NCI-H1694 (cell line): ENCODE measurements at places on chromosomes 1 and 21.
A peak's percentile ranks its signal among the peaks of the same experiment; 100 is the strongest.

DNA sequence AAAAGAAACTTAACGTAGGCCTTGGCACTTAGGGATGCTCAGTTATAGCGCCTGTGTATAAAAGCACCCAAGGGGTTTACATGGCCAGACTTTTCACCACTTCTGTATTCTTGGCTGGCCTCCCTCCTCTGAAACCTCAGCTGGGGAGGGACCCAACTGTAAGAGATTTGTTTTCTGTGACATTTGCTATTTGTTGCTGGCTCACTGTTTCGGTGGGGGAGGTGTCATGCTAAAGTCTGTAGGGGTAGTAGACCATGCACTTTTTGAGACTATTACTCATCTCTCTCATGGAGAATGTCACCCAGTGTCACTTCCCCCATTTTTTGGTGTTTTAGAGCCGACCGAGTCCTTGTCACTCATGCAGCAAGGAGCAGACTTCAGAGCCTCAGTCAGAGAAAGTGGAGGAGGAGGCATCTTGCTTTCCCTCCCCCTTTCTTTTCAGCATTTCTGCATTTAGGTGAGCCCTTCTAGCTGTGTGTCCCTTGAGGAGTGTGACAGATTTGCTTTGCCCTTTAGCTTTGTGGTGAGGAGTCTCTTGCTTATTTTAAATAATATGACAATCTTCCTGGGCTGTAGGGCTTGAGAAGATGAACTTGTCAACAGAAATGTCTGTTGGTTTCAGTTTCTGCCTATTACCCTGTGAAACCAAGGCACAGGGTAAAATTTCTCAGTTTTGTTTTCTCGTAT lies 160.1 kb downstream of the FASLG start:
- no peak for DNase-seq

- no peak for DNase-seq
Observed at GRCh38 chr1:185402930-185403329, 85.9 kb upstream of the IVNS1ABP start.

DNA sequence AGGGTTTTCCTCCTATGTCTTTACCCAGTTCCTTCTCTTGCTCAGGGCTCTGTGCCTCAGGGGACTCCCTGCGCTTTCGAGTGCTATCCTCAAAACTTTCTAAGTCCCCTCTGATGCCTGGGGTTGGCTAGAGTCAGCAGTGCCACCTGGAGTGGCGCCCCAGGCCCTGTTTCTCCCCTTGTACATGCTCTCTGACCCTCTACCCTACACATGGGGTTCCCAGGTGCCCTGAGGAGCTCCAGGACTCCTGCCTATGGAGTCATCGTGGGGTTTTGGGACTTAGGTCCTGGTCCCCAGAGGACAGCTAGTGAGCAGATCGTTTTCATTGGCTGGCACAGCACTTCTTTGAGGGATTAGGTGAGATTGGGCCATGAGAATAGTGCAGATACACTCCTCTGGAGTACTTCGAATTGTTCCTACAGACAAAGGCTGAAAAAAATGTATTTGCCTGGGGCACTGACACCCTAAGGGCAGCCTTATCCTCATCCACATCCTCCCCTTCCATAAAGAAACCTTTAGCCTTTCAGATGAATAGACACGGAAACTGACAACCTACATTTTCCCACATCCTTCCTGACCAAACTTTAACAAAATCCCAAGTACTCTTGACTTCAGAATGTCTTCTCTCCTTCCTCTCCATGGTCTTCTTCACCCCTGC lies 41.5 kb downstream of the LGR6 start:
- DNase-seq: no peak

- peak; percentile 82 for DNase-seq
Observed at GRCh38 chr1:110190282-110190929, 19.7 kb upstream of the KCNC4 start.

DNA sequence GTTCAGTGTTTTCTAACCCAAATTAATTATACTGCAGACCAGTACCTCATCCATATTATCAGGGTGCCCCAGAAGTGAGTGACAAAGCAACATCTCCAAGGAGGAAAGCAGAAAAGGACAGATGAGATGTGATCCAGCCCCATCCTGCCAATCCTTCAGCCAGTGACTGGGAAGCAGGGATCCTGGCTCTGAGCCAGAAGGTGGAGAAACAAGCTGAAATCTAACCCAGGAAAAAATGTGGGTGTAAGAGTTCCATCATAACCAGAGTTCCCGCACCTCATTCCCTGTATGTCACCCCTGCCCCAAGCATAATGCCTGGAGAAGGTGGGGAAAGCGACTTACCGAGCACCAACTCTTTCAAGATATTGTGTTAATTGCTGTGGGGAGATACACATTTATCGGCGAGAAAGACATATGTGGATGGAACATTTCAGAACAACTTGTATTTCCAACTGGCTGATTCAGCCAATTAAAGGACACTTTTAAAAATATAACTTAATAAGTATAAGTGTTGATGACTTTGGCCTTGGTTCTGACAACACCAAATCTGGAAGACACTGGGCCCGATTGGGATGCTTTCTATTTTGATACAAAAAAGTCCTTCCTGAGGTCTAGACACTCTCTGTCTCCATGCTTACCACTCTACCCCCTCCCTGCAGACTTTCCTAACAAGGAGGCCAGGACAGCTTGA lies 14.9 kb downstream of the PLEKHA6 start:
- peak; percentile 35 for DNase-seq

DNA sequence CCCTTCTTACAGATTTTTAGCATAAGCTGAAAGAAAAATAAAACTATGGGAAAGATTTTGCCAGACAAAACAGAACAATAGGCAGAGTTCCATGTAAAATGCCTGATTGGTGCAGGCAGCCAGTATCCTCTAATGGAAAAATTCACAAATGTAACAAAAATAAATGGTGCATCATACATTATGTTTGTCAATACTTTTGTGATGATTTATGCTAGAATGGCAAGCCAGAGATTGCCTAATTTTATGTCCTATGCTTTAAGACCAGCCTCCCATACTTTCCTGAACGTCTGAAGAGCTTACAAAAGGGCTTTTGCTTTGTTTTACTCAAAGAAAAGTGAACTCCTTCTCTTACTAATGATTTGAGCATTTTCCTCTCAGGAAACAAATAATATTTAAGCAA lies 81.5 kb upstream of the KCNJ15 start:
- DNase-seq: no peak

- no peak for DNase-seq
Observed at GRCh38 chr1:87814573-87814972, 485.9 kb downstream of the LMO4 start.

DNA sequence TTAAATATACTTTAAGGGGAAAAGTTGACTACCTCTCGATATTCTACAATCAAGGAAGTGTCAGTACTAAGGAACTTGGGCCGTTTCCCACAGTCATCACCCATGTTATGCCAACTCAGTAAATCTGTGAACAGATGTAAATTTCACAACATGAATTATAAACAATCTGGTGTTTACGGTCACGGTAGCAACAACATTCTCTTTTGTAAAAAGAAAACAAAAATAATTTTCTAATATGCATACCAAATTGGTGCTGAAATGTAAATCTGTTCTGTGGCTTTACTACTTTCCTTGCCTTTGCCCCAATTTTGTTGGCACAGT lies 1.2 kb downstream of the SH3GLB1 start:
- DNase-seq: peak; percentile 26

DNA sequence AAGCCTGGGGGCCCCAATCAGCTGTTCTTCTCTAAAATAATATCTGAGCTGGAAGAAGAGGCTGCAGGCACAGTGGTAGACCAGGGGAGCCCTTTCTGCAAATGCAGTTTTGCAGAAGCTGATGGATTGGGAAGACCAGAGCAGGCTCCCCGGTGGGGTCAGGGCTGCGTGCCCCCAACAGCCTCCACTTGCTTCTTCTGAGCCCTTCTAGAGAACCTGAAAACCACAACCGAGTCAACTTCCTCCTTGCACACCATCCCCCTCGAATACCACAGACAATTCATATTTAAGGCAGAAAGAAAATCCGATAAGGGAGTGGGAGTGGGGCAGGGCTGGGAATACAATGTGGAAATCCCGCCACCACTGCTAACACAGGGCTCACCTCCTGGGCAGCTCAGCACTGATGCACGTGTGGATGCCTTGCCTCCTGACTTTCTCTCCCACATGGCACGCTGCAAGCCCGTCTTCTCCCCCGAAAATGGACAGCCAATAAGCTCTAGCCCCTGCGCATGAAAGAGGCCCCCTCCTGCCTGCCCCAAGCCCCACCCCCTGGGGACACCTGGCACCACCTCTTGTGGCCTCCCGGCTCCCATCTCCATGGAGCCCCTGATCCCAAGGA lies 25.4 kb upstream of the ALDH4A1 start:
- DNase-seq: no peak

GRCh38 chr1:59690171-59690930 lies 124.4 kb upstream of the HOOK1 start:
- no peak for DNase-seq

DNA sequence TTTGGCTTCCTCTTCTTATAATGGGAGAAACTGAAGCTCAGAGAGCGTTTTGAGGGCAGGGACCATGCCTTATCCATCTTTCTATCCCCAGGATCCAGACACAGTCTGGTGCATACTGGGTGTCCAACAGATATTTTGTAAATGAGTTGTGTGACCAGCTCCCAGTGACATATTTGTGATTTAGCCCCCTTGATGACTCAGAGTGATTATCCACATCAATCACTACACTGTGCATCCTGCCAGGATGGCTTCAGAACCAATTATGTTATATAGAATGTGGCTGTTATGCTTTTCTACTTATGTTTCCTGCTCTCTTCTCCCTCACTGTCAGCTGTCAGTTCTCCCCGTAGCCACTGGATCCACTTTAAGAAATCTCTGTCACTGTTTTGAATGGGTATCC lies 11.3 kb downstream of the OLFML3 start:
- no peak for DNase-seq

DNA sequence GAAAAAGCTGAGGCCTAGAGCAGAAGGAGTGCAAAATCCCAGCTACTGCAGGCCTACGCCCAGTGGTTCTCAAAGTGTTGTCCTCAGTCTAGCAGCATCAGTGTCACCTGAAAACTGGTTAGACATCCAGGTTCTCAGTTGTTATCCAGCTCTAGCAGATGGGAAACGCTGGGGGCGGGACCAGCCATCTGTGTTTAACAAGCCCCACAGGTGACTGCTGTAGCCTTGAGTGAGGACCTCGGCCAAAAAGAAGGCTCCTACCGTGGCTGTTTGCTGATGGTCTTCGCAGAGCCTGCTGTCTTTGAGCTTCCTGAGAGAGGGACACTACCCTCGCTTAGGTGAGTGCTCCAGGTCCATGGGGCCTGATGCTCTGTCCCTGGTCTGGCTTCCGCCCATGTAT lies 69.7 kb downstream of the LRRN2 start:
- DNase-seq: peak; percentile 44

DNA sequence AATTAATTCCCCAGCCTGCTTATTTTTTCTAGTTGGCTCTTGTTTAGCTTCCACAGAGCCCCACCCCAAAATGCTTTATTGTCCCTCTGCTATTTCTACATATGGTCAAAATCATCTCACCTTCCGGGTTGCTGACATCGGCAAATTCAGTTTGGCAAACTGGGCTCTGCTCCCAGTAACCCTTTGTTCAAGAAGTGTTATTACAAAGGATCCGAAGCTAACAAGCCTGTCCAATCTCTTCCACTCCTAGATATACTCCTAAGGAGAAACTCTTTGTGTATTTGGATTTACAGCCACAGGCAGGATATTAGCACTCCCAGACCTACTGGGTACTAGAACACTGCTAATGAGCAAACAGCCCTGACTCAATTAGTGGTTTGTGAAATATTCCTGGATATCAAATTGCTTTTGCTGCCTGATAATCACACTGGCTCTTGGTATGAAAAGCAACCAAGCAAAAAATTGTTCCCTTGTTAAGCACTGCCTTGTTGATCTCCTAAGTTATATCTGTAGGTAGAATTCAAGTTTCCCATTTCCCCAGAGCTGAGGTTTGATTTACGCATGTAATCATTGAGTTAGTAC lies 4.0 kb downstream of the JUN start:
- DNase-seq: peak; percentile 52

- DNase-seq: no peak
Observed at GRCh38 chr21:33286600-33287456, 20.7 kb downstream of the IL10RB start.

- DNase-seq: peak; percentile 9
Observed at GRCh38 chr1:65724151-65724550, 68.5 kb upstream of the PDE4B start.

DNA sequence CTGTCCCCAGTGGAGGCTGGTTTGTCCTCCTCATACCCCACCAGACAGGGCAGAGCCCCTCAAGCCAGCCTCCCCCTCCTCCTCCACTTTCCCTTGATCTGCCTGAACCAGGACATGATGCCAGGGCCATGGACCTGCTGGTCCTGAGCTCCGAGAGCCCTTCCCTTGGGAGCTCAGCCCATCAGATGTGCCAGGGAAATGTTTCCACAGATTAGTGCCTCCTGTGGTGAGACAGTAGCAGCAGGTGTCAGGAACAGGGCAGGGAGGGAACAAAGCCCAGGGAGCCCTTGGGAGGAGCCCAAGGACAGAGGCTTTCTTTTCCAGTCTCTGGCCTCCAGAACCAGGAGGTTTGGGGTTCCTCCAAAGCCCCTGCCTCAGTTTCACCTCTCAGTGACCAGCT lies 14.6 kb upstream of the SLC41A1 start:
- no peak for DNase-seq

DNA sequence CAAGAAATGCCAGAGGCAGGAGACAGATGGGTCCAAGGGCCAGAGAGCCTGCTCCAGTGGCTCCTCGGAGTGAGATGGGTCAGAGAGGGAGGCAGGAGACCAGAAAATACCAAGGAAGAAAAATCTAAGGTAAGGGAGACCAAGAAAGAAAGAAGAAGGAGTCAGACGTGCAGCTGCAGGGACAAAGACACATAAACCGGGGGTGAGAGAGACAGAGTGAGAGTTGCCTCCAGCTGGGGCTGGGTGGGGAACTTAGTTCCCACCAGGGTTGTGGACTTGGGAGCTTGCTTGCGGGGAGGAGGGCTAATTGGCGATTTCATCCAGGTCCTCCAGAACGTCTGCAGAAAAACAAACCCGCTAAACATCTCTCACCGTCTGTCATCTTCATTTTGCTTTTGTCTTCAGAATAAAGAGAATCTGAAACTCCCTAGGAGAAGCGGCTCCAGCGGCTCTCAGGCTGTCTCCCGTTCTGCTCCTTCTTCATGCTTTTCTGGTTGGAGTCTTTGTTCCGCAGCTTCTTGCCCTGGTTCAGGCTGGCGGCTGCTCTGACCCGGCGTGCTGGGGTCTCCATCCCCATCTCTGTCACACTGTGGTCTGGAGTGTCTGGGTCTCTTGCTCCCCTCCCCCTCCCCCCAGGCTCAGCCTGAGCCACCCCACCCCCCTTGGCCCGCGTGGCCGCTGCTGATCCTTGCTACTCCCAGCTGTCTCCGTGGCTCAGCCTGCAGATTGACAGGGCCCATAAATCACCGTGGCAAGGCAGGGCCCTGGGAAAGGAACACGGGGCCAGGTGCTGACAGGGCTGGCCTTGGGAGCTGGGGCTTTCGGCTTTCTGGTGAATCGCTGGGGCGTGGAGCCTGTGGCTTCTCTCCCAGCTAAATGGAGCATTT lies 66.6 kb downstream of the UBIAD1 start:
- DNase-seq: peak; percentile 59

GRCh38 chr1:234206651-234207284 lies 166.5 kb upstream of the COA6 start:
- DNase-seq: no peak

DNA sequence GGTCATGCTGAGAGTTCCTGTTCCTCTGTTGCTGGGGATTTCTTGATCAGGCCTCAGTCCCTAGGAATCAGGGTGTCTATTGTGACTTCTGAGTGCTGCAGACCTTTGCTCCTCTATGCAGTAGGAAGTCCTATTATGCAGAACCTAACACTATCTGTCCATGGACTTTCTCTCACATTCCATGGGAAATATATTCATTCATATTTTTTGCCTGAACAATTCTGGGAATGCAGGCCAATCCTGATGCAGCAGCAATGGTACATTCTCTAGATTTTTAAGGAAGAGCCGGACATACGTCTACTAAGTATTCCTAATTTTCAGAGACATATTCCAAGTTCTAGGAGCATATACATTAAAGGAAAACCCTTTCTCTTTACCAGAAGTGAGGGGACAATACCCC lies 61.1 kb upstream of the C1orf87 start:
- DNase-seq: no peak
